IMR-90 (cell line): ENCODE measurements at places on chromosomes 16 and 17.

DNA sequence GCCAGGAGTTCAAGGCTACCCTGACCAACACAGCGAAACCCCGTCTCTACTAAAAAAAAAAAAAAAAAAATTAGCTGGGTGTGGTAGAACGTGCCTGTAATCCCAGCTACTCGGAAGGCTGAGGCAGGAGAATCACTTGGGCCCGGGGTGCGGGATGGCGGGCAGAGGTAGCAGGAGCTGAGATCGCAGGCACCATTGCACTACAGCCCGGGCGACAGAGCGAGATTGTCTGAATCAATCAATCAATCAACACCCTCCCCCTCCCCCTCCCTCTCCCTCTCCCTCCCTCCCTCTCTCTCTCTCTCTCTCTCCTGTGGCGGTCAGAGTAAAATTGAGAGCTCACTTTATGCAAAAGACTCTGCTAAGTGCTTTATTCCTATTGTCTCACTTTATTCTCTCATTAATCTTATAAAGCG, 1.2 kb downstream of the HSDL1 start:
- DNase-seq = no peak

GRCh38 chr17:14918540-14918939, 346.6 kb downstream of the PMP22 start:
- DNase-seq = peak; percentile 72

DNA sequence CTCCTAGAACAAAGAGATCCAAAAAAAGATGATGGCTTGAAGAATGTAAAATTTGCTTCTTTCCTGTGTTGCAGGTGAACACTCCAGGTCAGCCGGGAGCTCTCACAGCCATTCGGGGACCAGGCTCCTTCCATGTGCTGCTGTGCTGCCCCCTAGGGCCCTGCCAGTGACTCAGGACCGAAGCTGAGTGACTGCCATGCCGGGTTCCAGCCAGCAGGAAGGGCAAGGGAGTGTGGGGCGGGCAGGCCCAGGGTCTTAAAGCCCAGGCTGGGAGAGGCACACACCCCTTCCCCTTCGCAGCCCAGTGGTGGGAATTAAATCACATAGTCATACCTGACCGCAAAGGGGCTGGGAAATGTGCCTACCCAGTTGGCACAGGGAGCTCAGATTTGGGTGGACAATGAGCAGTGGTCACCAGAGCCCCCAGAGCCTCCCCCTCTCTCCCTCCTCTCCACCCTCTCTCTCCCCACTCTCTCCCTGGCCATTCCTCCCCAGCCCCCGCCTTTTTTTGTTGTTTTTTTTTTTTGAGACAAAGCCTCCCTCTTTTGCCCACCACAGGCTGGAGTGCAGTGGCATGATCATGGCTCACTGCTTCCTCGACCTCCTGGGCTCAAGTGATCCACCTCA, 11.5 kb downstream of the EPOP start:
- DNase-seq = peak; percentile 29

DNA sequence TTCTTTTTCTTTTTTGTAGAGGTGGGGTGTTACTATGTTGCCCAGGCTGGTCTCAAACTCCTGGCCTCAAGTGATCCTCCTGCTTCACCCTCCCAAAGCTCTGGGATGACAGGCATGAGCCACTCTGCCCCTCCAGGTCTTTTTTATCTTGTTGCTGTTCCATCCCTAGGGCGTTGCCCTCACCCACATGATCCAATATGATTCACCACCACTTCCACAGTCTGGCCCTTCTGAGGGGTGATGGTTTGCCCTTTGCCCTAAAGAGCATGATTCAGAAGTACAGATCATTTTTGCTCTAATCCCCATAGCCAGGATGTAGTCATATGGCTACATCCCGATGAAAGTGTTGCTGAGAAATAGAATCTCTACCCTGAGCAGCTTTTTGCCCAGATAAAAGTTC, 18.8 kb downstream of the STX4 start:
- DNase-seq = peak; percentile 97

- DNase-seq = peak; percentile 39
These were observed 3.7 kb upstream of the CBX8 start for GRCh38 chr17:79800325-79801155.

GRCh38 chr16:12113523-12114345, 137.2 kb downstream of the SNX29 start:
- no peak for DNase-seq

GRCh38 chr17:74297941-74298340, 23.9 kb downstream of the DNAI2 start:
- DNase-seq = no peak

GRCh38 chr17:47315451-47316266, 8.1 kb upstream of the EFCAB13 start:
- DNase-seq = peak; percentile 99

DNA sequence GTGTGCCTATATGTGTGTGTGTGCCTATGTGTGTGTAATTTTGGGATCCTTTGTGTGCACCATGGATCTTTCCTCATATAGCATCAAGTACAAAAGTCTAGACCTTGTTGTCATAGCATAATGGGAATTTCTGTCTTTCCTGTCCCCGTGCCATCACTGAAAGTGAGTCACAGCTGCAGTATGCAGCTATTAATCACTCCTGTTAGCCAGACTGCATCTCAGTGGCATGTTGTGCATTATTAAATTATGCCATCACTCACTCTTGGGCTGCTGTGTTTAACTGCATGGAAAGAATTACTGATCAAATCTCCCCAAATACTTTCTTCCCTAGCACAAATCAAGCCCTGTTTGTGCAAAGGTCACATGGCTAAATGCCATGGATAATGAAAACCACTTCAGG, 92.4 kb downstream of the CBLN1 start:
- DNase-seq = no peak

DNA sequence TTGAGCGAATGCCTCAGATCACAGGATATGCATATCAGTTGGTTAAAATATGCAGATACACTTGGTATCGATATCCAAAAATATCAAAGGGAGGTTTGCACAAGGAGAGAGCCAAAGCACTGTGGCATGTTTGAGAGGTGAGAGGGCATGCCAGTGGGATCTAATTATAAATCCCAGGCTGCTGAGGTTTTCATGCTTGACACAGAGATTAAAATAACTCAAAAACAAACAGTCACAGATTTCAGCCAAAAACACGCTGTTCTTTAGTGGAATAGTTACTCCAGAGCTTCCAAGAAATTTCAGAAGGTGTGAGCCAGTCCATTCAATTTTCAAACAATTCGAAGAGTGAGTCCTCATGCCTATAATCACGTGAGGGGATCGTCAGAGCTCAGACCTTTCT, 477.9 kb downstream of the SOX9 start:
- DNase-seq = no peak

- DNase-seq = no peak
These were observed 5.5 kb upstream of the CALB2 start for GRCh38 chr16:71352963-71353460.

- no peak for DNase-seq
These were observed 120.2 kb upstream of the XYLT1 start for GRCh38 chr16:17590711-17591654.

DNA sequence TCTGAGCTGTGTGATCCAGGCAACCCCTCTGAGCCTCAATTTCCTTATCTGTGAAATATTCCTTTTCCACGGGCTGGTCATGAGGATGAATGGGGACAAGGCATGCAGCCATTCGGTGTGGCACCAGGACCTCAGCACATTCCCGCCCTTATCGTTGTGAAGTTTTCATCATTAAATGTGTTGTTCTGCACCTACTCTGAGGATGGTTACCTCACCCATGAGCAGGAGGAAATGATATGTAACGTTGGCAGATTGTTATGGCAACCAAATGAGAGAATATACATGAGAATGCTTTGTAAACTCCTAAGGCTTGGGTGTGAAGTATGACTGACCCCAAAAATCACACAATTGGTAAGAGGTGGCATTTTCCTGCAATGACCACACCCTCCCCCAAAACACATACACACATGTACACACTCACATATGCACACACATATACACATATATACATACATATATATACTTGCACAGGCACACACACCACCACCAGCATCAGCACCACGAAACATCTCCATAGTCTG, 39.5 kb downstream of the SMARCE1 start:
- no peak for DNase-seq

GRCh38 chr16:29876594-29877249, 13.7 kb upstream of the CDIPT start:
- DNase-seq = no peak

GRCh38 chr16:27650073-27650701, 100.2 kb downstream of the KATNIP start:
- DNase-seq = no peak

- DNase-seq = no peak
These were observed 1.2 kb downstream of the TNS4 start for GRCh38 chr17:40500190-40500589.

DNA sequence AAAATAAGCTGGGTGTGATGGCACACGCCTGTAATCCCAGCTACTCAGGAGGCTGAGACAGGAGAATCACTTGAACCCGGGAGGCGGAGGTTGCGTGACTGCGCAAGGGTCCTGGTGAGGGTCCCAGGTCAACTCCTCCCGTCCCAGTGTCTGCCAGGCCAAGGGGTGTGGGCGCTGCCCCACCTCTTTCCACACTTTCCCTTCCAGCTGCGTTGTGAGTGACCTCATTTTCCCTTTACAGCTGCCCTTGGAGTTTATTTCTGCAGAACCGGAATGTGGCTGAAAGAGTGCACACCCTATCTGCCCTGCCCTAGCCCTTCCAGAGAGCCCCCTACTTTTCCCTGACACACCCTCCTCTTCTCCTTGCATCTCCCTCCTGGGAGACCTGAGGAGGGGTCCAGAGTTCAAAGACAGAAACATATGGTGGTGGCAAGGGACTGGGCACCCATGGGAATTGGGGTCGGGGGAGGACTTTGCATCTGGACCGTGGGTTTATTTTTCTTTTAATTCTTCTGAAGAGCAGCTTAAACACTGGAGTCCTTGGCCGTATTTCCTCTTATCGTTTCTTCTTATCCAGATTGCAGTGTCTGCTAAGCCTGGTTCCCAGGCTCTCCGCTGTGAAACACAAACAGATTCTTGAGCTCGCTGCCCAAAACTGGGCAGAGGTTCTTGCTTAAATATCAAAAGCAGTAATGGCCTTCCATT, 20.9 kb downstream of the MRC2 start:
- DNase-seq = peak; percentile 29

DNA sequence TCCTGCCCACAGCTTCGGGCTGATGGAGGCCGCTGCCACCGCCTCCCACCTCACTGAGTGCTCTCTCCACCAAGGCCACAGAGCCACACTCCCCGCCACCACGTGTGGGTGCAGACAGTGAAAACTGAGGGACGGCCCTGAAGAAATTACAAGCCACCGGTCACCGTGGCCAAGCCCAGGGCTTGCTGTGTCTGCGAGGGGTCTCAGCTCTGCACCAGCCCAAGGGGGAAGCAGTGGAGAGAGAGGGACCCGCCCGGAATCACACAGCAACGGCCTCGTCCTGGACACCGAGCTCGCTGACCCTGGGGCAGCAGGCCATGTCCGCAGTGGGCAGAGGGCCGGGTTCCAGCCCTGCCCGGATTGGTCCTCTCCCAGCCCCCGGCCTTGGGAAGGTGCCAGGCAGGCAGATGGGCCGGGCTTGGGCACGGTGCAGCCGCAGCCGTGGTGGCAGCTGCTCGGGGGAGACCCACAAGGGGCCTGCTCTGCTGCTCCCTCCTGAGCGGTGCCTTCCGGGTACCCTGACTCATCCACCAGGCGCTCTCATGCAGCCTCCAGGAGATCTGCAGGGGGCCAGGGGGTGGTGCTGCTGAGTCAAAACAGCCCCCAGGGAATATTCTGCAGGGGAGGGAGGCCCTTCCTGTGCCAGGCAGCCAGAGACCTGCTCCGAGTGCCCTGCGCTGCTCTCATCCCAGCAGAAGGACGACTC, 52.0 kb downstream of the CBFA2T3 start:
- peak; percentile 73 for DNase-seq

DNA sequence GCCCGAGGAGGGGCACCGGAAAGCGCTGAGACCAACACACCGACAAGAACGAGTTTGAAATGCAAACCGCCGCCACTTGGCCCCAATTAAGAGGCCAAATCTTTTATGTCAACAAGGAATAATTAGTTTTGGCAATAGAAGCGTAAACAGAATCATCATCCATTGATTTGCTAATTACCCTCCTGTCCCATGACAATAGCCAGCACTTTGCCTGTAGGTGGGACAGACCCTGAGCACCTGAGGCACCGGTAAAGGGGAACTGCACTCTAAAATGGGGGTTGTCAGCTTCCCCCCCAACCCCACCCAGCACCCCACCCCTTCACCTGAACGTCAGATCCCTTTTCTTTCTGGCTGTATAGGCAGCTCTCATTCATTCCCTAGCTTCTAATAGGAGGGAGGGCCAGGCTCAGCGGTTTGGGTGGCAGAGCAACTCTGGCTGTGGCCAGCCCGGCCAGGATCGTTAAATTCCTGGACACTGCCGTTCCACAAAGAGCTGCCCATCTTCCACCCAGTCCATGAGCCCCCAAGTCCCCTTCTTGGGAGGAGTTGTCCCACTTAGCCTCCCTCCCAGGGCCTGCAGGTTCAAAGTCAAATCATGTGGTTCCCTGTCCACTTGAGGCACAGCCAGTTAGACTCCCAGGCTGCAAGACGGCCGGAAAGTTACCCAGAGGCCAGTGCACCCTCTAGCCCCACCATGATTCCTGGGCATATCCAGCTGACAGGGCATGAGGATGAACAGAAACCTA, 45.8 kb downstream of the WNT3 start:
- no peak for DNase-seq

DNA sequence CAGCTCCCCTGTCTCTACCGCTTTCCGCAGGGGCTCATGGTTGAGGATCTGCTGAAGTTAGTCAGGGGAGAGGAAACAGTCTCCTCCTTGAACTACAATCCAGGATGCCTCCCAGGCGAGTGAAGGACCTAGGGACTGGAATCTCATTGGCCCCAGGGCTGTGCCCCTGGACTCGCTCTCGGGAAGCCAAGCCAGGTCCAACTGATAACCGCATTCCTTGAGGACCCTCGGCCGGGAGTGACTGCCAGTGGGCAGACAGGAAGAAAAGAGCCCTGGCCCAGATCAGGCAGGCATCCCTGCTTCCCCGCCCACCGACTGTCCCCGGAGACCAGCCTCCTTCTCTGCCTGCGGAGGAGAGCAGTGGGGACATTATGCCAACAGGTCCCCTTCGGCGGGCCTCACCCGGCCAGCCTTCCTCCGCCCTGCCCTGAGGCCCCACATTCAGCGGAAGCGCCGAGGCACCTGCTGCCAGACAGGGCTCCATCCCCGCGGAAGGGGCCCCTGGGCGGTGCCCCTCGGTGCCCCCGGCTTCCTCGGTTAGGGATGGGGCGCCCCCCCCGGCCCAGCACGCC, 776 bp downstream of the LRRC75A start:
- DNase-seq = no peak

- no peak for DNase-seq
These were observed 14.2 kb downstream of the ZNF750 start for GRCh38 chr17:82825540-82826124.

DNA sequence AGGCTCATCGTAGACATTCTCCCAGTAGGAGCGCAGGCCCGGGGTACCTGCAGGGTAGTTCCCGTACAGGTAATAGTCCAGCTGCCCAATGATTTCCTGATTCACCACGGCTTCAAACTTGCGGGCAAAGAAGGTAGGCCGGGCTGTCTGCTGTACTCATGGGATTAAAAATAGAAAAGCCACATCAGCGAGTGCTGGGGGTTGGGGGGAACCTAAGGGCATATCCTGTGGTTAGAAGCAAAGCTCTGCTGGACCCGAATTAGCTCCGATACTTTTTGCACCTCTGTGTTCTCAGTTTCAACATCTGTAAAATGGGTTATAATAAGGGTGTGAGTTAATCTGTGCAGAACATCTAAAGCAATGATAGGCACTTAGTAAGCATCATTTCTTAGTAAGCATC, 336.2 kb downstream of the XYLT1 start:
- DNase-seq = no peak
